Smooth muscle cell of trachea (primary cell): ENCODE measurements at places on chromosomes 11 and 22. TPM values are rescaled to one million over a fixed set of nuclear protein-coding genes. Genes with fewer than 3 reads are reported as not detected.

The MRPL23 gene
- 97.1 and 238 TPM in 2 replicates for total RNA-seq

The NCF4 gene
- total RNA-seq = not detected in 2 replicates

The PGA5 gene
- 0.29 and 0.50 TPM in 2 replicates for total RNA-seq

The HYLS1 gene
- total RNA-seq = 2.8 and 10.0 TPM in 2 replicates

The SLC35E4 gene
- 10.0 and 13.9 TPM in 2 replicates for total RNA-seq

The NAV2 gene
- total RNA-seq = 25.3 and 34.8 TPM in 2 replicates
